ENCODE measurements at places on chromosomes 6 and 20.

DNA sequence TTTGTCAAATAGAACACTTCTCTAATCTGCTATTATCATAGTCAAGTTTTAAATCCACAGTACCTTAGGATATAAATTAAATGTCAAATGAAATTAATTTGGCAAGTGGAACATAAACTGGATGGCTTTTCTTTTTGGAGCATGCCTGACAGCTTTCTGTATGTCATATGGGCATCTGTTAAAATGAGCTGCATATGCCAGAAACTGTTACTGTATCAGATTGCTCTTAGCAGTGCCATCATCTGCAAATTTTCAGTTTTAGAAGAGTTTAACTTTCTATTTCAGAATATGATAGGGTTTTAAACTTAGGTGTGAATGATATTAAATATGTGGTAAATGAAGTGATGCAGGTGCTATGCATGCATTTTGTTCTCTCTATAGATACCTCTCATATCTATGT lies 3.4 kb upstream of the EEF1E1 start:
- no peak for DNase-seq

- DNase-seq: no peak
Measured at GRCh38 chr6:96156425-96156824, 140.7 kb downstream of the FUT9 start.

- peak; percentile 4 for DNase-seq
Measured at GRCh38 chr6:155223646-155224451, 40.0 kb upstream of the CLDN20 start.

DNA sequence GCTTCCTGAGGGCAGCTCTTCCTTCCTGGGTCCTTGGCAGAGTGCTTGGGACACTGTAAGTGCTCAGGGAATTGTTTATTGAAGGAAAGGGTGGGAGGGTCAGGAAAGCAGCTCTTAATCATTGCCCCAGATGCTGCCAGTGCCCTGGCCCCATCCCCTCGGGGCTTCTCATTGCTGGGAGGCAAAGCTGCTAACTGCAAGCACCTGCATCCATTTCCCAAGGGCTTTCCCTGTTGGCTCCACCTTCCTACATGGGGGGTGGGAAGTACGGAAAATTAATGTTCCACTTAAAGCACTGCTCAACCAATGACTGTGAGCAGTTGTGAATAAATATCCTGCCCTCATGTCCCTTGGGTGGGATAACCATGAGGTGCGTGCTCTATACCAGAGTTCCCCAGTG lies 56.4 kb downstream of the NDUFAF5 start:
- no peak for DNase-seq

DNA sequence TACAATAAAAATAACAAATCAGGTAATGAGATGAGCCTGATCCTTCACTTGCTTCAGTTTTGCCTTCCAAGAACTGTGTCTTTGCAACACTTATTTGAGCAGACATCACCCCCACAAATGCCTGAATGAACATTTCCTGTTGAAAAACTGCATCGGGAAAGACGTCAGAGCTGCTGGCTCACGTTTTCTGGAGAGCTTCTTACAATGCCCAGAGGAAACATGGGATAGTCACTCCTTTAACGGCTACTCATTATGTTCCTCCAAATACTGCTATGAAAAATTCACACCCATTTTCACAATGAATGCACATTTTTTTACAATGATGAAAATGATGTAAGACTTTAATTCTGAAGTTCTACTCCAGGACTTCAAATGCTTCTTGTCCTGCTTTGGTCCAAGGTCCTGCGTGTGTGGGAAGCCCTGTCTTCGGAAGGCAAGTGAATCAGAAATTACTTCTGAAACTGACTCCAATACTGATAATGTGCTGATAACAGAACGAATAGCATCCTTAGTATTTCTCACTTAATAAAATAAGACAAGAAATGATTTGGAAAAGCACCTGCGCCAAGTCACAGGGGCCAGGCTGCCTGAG lies 238.0 kb downstream of the ANKRD60 start:
- no peak for DNase-seq

DNA sequence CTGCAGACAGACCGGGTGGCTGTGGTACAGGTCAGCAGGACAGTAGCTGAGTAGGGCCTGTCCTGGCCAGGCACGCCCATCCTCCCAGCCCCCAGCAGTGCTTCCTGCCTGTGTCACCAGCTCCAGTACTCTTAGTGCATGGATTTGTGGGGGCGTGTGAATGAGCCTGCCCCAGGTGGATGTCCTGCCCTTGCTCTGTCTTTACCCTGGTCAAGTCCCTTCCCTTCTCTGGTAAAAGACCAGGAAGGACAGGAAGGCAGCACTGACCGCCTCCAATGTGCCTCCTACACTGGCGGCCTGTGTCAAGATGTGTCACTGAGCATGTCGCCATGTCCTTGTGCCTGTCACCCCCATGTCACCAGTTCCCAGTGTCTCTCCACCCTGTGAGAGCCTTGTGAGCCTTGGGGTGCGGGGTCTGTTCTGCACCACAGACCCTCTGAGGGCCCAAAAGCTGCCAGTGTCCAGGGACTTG lies 11.9 kb downstream of the TEAD3 start:
- DNase-seq: no peak

DNA sequence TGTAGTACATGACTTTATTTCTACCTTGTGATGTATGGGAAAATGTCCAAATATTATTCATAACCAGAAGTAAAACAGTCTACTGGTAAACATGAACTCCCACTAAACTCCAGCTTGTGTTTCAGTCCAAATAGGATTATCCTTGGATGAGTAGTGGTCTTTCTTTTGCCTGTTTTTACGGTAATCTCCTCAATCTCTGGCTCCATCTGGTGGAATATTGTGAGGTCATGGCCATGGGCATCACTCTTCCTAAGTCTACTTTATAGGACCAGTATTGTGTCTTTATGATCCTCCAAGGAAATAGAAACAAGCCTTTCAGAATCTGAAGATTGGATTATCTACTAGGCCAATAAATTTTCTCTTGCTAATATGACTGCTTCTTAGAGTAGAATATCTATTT lies 505.0 kb downstream of the BMP2 start:
- no peak for DNase-seq

- no peak for DNase-seq
Measured at GRCh38 chr6:1059596-1059995, 252.3 kb upstream of the FOXQ1 start.

DNA sequence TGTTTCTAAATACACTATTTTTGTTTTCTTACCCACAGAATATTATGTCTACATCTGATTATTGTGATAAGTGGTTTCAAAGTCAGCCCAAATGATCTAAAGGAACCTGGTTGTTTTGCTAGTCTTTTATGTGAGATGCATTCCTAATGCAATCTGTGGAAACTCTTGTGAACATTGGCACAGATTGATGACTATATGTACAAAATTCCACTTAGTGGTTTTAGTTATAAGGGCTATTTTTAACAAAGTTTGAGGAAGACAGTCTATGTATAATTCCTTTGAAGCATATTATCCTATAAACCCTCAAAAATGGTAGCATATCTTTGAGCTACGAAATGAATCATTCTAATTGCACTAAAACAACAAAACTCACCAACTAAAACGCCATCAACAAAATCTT lies 140.9 kb downstream of the GRIK2 start:
- DNase-seq: no peak

DNA sequence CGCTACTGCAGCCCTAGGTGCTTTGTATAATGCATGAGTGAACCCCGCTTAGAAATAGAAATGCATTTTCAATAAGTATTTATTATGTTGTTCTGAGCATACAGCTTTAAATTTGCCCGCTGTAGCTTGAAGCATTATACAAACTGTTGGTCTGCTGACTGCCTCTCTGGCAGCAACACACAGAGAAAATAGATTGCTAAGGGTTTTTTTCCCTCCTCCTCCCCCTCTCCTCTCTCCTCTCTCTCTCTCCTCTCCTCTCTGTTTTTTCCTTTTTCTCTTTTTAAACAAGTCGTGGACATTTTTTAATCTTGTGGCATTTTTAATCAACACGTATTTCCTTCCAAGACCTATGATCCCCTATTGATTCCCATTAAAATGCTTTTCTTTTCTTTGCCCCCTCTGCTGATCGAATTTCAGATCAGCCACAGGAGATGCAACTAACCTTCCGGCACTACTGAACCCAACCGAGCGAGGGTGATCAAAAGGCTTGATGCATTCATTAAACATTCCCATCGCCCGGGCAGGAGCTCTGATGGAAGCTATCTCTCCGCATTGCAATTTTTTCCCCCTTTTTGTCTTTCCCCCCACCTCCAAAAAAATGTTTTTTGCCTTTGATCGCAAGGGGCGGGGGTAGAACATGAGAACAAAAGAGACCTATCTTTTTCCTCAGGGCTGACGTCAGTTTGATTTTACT lies 90.7 kb upstream of the ARID1B start:
- peak; percentile 15 for DNase-seq

- DNase-seq: no peak
Measured at GRCh38 chr6:35305117-35305516, 7.5 kb downstream of the DEF6 start.

DNA sequence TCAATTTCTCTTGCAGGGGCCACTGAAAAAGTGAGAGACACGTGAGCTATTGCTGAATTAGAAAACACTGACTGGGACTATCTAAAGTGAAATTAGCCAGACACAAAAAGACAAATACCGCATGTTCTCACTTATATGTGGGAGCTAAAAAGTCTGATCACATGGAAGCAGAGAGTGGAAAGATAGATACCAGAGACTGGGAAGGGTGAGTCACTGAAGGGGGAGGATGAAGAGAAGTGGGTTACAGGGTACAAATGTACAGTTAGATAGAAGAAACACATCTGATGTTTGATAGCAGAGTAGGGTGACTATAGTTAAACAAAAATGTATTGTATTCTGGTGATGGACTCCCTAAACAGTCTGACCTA lies 13.4 kb downstream of the CST3 start:
- no peak for DNase-seq

- DNase-seq: no peak
Measured at GRCh38 chr20:44456611-44457010, 19.1 kb upstream of the TTPAL start.

DNA sequence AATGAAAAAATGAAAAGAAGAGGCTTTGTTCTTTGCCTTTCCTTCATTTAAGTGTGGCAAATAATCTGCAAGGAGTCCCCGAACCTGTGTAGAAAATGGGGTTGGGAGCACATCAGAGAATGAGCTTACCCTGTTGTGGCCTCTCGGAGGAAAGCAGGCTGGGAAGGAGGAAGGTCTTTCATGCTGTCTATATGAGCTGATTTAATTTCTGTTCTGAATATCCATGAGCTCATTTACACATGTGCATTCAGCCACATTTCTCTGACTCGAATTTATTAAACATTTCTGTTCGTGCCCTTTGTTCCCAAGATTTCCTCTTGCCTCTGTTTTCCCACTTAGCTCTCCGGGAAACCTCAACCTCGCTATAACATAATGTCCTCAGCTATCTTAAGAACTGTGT lies 584.4 kb upstream of the CDH4 start:
- no peak for DNase-seq

GRCh38 chr6:25058441-25058840 lies 122.7 kb upstream of the RIPOR2 start:
- no peak for DNase-seq

GRCh38 chr20:34061695-34062094 lies 50.3 kb downstream of the EIF2S2 start:
- DNase-seq: no peak

GRCh38 chr20:23534801-23535593 lies 33.3 kb downstream of the CST9L start:
- DNase-seq: no peak

DNA sequence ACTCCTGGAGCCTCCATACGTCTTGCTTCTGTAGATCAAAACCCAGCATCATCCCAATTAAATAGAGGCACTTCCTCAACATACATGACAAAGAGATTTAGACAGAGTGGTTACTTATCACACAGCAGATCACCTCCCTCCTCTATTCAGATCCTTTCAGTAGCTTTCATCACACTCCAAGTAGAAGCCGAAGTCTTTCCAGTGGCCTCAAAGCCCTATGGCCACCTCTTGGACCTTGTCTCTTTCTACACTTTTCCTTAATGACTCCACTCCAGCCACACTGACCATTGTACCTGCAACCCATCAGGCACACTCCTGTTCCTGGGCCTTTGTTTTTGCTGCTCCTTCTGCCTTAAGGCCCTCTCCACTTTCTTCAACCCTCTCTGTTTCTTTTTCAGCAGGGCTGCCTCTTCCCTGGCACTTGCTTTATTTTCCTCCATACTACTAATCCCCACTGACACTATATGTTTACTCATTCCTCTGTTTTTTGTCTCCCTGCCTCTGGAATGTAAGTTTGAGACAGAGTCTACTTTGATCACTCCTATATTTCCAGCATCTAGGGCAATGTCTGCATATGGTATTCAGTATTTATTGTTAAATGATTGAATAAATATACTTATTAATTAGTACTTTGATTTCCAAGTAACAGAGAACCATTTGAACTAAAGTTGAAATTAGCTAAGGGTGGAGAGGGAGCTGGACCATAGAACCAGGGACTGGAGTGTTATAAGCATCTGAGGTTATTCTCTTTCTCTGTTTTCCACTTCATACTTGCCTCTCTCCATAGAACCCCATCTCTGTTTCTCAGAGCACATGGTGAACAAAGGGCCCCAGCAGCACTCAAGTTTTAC lies 43.4 kb upstream of the TRAM2 start:
- DNase-seq: no peak

GRCh38 chr20:45993197-45993951 lies 15.3 kb upstream of the MMP9 start:
- no peak for DNase-seq

- DNase-seq: no peak
Measured at GRCh38 chr20:49682278-49682677, 31.4 kb downstream of the B4GALT5 start.

DNA sequence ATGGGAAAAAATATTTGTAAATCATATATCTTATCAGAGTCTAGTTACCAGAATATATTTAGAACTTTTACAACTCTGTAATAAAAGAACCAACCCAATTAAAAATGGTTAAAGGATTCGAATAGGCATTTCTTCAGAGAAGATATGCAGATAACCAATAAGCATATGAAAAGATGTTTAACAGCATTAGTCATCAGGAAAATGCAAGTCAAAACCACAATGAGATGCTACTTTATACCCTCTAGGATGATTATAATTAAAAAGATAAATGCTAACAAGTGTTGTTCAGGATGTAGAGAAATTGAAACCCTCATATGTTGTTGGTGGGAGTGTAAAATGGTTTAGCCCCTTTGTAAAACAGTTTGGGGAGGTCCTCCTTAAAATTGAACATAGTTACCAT lies 94.1 kb downstream of the LRRC1 start:
- DNase-seq: no peak
